ENCODE measurements at places on chromosomes 11 and 22.

DNA sequence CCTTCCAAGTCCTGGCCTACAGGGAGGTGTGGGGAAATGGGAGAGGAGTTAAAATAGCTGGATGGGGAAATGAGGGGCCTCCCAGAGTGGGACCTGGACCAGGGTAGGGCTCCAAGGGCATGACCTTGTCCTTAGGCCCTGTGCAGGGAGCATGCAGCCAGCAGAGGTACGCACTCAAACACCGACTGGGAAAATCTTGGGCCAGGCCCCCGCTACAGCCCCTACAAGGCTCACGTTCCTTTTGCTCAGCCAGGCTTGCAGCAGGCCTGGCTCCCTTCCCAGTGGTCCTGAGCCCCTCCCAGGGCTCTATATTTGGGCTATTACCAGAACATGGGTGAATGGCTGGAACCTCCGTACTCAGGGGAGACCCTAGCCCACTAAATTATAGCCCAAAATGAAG is 31.3 kb downstream of the LMO1 start:
- no peak for DNase-seq

DNA sequence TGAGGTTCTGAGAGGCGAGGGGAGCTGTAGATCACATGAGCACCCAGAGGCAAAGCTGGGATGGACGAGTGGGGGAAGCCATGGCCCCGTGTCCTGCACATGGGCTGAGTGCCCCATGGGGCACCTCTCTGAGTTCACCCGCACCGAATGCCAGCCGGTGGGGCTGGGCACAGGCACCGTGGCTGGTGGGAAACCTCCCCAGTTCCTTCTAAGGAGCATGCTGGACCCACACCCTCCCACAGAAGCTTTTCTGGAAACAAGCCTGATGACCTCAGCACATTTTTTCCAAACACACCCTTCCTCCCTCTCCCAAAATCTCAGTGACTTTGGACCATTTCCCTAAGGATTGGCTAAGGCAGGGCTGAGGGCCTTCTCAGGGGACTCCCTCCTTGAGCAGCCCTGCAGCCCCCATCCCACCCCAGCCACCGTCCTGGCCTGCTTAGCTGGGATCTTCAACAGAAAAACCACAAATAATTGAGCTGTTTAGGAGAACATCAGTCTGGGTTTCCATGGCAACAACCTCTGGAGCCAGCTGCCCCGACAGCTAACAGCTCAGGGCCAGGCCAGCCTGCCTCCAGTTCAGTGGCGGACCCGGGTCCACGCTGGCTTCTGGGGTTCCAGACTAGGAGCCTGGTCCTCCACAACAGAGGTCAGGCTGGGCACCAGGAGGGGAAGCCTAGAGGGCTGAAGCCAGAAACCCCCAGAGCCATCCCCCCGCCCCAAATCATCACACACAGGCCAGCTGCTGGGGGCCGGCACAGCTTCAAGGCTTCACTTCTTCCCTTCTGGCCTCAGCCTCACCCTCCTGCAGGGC is 18.1 kb upstream of the LINC01488 start:
- no peak for DNase-seq

DNA sequence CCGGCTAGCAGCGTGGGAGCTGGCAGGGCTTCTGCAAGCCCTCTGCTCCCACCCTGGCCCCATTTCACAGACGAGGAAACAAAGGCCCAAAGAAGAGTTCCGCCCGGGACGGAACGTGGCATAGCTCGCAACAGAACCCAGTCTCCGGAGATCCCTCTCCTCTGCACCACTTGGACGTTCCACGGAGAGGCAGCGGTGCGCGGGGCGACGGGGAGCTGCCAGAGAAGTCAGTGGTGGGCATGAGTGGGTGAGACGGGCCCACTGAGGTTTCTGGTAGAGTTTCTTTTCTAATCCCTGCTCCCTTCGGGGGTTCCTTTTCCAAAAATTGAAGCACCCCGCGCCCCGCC is 554 bp upstream of the NECTIN1 start:
- DNase-seq = peak; percentile 66

- no peak for DNase-seq
Observed at GRCh38 chr11:70756756-70757155, 358.4 kb downstream of the CTTN start.

DNA sequence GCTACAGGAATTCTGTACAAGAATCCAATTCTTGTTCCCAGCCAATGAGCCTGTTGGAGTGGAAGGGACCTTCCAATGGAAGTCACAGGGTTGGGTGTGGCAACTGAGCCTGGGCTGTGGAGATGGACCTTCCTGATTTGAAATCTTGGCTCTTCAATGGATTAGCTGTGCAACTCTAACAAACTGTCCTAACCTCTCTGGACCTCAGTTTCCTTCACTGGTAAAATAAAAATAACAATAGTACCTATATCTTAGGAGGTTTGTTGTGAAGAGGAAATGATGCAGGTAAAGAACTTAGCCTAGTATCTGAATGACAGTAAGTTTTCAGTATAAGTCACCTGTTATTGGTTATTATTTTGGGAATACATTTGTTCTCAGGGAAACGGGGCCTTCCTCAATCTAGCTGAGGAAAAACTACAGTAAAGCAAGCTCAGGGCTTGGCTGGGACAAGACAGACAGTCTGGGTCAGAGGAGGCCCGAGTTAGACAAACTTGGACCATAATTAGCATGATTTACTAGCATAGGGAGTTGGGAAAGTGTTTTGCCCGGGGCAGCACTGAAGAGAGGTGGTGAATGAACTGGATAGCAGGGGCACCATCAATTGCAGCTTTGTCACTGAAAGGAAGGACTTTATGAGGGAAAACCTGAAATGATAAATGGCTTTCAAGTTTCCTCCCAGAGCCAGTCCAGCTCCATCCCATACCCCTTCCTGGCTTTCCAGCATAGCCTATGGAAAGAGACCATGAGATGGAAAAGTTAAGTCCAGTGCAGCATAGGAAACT is 13.7 kb downstream of the ELF5 start:
- DNase-seq = no peak
